ENCODE measurements at places on chromosomes 5 and 9. TPM values are rescaled to one million over a fixed set of nuclear protein-coding genes. Genes with fewer than 3 reads are reported as not detected.

DNA sequence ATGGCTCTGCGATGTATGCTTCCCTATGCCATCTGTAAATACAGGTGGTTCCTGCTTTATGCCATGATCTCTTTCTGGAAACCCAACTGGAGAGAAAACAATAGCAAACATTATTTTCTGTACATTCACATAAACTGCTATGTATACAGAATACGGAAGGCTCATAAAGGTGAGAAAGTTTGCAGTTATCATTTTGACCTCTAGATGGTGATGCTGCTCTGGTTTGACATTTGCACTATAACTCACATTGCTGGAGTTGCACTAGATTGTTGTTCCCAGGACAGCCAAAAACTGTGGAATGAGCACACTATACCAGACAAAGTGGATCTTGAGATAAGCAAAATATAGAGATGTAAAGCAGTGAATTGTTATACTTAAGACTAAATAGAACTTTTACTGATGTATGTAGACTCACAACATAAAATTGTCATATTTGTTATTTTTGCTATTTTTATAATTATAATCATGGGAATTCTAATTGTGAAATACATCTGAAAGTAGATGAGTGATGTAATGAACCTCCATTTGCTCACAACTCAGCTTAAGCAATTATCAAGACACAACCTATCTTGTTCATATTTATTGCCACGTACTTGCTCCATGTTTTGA lies 246.5 kb downstream of the PTPRD start:
- no peak for DNase-seq

DNA sequence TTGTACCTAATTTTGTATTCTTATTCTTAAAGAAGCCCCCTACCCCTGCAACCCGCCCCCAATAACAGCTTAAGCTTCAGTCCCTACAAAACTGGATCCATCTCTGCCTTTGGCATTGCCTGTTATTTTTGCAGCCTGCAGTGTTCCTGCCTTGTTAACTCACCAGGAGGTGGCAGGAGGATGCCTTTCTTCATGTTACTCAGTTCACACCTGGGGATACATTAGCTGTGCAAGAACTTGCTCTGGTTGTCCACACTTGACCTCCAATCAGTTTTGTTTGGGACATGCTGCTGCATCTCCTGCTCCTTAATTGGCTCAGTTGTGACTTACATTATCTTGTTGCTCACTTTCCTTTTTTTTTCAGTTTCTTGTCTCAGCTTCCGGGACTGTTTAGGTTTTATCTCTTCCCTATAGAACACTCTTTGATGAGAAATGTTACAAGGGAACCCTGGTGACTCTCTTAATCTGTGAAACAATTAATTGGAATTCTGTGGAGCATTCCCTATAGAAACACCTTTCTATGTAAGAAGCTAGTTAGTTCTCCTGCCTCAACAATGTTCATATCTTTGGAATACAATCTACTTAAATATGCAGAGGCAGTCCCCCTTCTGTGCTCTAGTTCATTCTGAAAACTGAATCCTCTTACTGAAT lies 467.7 kb upstream of the ACO1 start:
- DNase-seq, result no peak

GRCh38 chr5:97004423-97005060 lies 68.7 kb downstream of the LNPEP start:
- no peak for DNase-seq

Gene MVB12B
- 25.7 TPM for total RNA-seq
